ENCODE measurements at places on chromosomes 6 and 20.
A peak's percentile ranks its signal among the peaks of the same experiment; 100 is the strongest.

DNA sequence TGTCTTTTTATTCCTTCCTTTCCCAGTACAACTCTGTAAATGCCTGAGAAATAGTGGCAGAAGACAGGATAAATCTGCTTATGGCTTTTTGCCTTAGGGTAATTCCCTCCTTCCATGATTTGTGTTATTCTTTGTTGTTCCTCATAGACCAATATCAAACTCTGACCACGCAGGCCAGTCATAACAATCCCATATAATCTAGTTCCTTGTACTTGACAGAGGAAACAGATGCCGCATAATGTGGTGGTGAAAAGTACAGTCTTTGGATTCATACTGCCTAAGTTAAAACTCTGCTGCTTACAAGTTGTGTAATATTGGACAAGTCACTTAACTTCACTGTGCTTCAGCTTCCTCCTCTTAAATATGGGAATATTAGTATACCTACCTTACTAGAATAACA lies 8.2 kb upstream of the BAG2 start:
- DNase-seq: no peak

GRCh38 chr6:90656325-90656724 lies 69.5 kb upstream of the MAP3K7 start:
- no peak for DNase-seq

- DNase-seq: no peak
Measured at GRCh38 chr6:70280400-70280853, 22.5 kb downstream of the COL9A1 start.

DNA sequence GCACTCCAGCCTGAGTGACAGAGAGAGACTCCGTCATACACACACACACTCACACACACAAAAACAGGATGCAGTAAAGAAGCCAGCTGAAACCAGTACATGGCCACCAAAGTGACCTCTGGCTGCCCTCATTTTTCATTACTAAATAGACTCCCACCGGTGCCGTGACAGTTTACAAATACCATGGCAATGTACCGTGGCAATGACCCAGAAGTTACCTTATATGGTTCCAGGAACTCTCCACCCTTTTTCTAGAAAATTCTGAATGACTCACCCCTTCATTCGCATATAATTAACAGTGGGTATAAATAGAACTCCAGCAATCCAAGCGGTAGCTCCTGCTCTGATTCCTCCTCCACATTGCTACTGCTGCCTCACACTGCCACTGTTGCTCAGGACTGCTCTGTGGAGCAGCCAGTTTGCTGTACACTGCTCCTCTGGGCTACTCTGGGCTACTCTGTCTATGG lies 57.7 kb downstream of the SNX5 start:
- DNase-seq: no peak

GRCh38 chr6:5747379-5747778 lies 259.3 kb downstream of the NRN1 start:
- DNase-seq: no peak

- no peak for DNase-seq
Measured at GRCh38 chr6:158642097-158642601, 2.4 kb downstream of the DYNLT1 start.

GRCh38 chr6:4871825-4872224 lies 95.6 kb downstream of the CDYL start:
- DNase-seq: no peak

DNA sequence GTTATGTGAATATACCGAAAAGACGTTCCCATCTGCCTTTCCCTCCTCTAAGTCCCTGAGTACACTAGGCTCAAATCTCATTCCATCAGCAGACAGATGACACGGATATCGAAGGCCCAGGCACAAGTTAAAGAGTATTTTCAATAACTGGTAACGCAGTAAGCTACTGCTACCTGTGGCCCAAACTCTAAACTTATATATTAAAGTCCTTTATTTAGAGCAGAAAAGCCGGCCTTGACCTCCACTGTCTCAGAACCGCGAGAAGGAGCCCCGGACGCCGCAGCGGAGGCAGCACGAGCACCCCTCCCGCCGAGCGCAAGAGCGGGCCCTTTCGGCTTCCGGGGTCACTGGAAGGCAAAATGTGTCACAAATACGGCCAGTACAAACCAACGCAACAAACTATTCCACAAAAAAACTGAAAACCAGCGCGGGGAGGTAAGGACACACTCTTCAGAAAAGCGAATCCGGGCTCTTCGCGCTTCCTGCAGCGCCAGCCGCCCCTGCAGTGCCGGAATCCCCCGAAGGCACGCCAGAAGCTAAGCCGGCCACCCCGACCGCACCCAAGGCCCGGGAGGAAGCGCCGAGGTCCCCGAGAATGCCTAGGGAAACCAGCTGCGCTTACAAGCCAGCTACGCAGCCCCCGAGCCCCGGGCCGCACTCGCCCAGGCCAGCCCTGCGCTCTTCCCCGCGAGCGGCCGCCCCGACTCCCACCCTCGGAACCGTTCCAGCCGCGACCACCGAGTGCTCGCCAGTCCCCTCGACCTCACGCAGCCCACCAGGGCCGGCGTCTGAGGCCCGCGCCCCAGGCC lies 681 bp downstream of the DIDO1 start:
- DNase-seq: no peak

- no peak for DNase-seq
Measured at GRCh38 chr6:82396964-82397751, 33.5 kb downstream of the TPBG start.

- DNase-seq: no peak
Measured at GRCh38 chr6:48111143-48111506, at the start of gene PTCHD4. Gene PTCHD4 (minus strand): TSS chr6:48111197. CDS start chr6:48068957, 42,240 bp downstream.

- DNase-seq: no peak
Measured at GRCh38 chr20:59938221-59938620, 1.9 kb downstream of the PPP1R3D start.

- no peak for DNase-seq
Measured at GRCh38 chr20:37968841-37969401, 64.3 kb downstream of the TTI1 start.

- DNase-seq: no peak
Measured at GRCh38 chr6:158599635-158600034, 39.7 kb downstream of the TMEM181 start.

DNA sequence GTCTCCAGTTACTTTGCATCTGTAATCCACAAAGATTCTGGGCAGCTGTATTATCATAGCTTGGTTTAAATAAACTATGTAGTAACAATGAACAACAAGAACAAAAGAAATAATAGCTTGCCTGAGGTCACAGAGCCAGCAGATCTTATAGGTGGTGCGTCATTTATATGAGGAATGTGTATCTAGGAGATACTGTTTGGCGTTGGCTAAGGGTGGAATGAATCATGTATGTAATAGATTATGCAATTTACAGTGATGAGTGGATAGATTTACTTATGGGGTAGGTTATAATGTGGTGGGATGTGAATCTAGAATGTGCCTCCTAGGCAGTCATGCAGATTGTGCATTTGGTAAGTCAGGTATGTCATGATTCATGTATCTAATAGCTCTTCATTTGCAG lies 42.8 kb downstream of the HNF4A start:
- no peak for DNase-seq

DNA sequence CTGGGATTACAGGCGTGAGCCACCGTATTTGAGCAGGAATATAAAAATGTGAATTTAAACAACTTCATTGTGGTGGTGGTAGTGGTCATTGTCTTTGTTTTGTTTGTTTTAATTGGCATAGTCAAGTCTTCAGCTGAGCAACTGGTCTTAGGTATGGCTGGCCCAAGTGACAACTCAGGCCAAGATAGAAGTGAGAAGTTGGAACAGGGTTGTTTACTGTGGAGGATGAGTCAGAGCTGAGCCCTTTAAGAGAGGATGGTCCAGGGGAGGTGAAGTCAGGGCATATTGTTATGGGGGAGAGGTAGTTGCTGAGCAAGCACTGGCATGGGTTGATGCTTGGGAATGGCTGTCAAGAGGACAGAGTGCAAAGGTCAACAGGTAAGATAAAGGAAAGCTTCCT lies 308.2 kb downstream of the FARS2 start:
- no peak for DNase-seq

DNA sequence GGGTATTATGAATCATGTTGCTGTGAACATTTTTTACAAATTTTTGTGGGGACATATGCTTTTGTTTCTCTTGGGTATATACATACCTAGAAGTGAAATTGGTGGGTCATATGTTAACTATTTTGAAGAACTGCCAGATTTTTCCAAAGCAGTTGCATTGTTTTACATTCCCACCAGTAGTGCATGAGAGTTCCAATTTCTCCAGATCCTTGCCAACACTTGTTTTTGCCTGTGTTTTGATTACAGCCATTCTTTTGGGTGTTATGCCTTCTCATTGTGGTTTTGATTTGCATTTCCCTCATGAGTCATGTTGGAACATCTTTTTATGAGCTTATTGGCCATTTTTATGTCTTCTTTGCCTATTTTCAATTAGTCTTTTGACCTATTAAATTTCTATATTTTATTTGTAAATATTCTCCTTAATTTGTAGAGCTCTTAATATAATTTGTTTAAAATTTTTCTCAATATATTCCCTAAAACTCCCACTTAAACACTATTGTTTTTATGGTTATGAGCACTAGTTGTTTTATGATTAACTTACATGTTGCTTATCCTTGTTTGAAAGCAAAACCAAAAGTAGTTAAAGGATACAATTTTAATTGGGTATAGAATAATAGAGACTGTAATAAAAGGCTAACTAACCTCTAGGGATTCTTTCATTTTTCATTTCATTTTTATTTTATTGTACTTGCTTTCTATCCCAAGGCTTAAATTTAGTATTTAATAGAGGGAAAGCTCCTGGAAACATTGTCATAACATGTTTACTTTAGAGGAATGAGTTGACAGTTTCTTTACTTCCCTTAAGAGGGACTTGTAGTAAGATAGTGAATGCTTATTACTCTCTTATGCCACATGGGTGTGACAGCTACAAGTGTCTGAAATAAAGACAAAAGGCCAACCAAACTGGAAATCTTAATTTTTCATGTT lies 5.5 kb downstream of the UBR2 start:
- no peak for DNase-seq

DNA sequence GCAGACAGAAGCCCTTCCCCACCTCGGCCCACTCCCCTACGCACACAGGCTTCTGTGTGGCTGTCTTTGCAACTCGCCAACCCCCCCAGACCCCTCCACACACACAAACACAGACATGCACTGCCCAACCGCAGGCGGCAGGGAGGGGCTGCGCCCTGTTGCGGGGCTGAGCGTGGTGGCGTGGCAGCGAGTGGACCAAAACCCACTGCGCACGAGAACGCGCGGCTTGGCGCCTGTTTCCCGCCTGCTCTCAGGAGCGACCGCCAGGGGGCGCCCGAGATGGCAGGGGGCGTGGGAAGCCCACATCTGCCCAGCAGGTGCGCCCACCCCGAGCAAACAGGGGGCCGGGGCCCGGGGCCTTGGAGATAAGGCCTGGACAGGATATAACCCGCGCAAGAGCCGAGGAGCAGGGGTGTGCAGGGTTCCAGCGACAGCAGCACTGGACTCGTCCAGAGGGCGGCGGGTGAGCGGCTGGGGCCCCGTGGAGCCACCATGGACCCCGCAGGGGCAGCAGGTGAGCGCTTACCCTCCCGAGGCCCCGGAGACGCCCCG lies at the start of gene RBPJL:
Gene RBPJL, plus strand, starts transcription at position 410 of the 552 bp plus-strand sequence. Its CDS starts 83 bp downstream, at position 493.
- peak; percentile 37 for DNase-seq

GRCh38 chr6:109300874-109301273 lies 81.4 kb downstream of the CD164 start:
- no peak for DNase-seq

GRCh38 chr20:41367393-41367695 lies 726 bp upstream of the EMILIN3 start:
- DNase-seq: no peak

GRCh38 chr20:18465536-18466200 lies 1.2 kb downstream of the DZANK1 start:
- no peak for DNase-seq

DNA sequence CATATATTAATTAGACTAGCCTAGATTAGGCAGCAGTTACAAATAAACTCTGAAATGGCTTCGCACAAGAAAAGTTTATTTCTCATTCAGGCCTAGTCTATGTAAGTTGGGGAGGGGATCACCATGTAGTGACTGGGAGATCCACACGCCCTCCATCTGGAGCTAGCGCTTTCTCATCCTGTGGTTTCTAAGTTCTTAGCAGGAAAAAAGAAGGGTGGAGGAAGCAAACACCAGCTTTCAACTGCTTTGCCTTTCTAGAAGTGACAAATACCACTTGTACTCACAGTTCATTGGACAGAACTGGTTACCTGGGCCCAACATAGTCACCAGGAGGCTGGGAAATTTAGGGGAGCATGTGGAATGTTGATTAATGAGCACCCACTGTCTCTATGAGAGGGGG lies 46.6 kb downstream of the NDUFAF5 start:
- no peak for DNase-seq

GRCh38 chr6:167583412-167583811 lies 243.3 kb upstream of the AFDN start:
- no peak for DNase-seq

DNA sequence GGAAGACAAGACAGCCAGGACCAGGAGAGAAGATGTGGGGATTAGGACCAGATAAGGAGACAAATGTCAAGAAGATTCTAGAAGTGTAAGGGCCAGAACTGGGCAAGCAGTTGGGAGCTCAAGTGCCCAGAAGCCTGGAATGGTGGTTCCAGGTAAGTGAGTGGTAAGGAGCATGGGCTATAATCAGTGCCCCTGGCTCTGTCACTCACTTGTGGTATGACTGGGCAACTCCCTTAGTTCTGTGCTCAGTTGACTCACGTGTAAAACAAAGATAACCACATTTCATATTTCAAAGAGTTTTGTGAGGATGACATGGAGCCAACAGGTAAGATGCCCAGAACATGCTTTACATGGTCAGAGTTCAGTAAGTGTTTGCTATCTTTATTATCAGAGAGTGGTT lies 11.2 kb downstream of the CCDC167 start:
- DNase-seq: no peak
